ENCODE measurements at places on chromosomes 6 and 20.

DNA sequence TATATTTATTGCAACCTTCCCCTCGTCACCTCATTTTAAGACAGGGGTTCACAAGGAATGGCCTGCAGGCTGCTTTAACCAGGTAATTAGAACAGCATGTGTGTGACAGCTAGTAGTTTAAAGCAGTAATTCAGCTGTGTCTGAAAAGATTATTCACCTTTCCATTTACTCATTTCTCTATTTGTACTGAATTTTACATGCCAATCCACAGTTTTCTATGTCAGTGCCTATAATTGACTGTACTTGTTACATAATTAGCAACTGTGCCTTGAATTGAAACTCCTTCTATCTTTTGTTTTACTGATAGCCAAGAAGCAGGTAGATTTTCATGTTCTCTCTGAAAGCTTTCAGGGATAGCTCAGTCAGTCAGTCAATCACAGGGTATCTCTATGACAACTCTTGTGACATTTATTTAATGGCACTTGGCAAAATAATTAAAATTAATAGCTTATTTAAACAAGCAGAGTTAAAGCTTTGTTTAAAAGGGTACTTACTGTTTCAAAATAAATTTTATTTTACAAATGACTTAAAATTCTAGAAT lies 214.0 kb downstream of the ZFAND3 start:
- DNase-seq = no peak

DNA sequence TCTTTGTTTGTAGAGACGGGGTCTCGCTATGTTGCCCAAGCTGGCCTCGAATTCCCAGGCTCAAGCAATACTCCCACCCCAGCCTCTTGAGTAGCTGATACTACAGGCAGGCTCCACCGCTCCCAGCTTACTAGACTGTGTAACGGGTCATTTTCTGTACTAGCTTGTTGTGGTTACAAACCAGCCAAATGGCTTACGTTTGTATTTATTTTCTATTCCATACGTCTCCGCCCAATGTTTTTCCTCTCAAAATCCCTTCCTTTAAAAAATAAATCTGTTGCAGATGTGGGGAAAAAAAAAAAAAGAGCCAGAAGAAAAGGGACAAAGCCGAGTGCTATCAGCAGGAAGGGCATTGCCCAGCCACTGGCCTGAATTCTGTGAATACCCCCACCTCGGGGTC lies 41.6 kb downstream of the PRND start:
- no peak for DNase-seq

DNA sequence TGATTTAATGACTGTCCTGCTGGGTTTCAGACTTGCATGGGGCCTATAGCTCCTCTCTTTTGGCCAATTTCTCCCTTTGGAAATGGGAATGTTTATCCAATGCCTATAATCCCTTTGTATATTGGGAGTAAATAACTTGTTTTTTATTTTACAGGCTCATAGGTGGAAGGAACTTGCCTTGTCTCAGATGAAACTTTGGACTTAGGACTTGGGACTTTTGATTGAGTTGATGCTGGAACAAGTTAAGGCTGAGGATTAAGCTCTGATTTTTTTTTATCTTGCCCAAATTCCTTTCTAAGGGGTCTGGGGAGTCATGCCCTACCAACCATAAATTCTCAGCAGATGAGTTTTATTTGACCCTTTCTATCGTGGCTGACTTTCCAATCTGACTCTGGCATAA lies 23.5 kb downstream of the WDR27 start:
- DNase-seq = no peak

DNA sequence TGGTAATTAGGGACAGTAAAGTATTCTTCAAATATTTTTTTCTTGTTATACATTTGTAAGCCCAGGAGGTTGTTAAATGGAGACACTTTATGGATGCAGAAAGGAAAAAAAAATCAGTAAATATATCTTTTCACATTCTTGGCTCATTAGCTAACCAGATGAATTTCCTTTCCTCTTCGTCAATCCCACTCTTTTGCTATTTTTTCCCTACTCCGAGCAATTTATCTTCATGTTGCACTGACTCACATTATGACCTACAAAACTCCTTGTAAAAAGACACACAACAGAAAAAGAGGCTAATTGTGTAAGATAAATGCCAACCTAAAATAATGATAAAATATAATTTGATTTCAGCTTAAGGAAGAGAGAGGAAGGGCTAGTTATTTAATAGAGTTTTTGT lies 472.9 kb upstream of the ZNF337 start:
- no peak for DNase-seq

GRCh38 chr6:113414511-113414910 lies 442.6 kb upstream of the MARCKS start:
- peak; percentile 20 for DNase-seq

GRCh38 chr20:58606184-58606583 lies 44.9 kb upstream of the STX16 start:
- DNase-seq = no peak

GRCh38 chr6:82196161-82196560 lies 51.4 kb downstream of the IBTK start:
- no peak for DNase-seq

GRCh38 chr6:156820089-156820798 lies 43.1 kb downstream of the ARID1B start:
- peak; percentile 40 for DNase-seq

- DNase-seq = no peak
These were observed 479.4 kb upstream of the MAN1A1 start for GRCh38 chr6:119829006-119829405.

Data from NCI-H748 treated with DMSO at 0.1 percent for 48 hours (cell line).